ENCODE measurements at places on chromosomes 2 and 18. TPM values are rescaled to one million over a fixed set of nuclear protein-coding genes. Genes with fewer than 3 reads are reported as not detected.

The GTF3C2 gene
- 52.6 TPM for total RNA-seq

The HRH4 gene
- 0.10 TPM for total RNA-seq

The LDAH gene
- 30.0 TPM for total RNA-seq

The PIEZO2 gene
- total RNA-seq: 103 TPM

The CCNYL1 gene
- 42.0 TPM for total RNA-seq

The ALK gene
- total RNA-seq: not detected

The UGT1A8 gene
- not detected for total RNA-seq

The RBKS gene
- total RNA-seq: 0.86 TPM

The GPATCH11 gene
- 9.4 TPM for total RNA-seq

The DSG1 gene
- not detected for total RNA-seq

All from vein endothelial cell (primary cell).